ENCODE measurements at places on chromosomes 7 and 10.

DNA sequence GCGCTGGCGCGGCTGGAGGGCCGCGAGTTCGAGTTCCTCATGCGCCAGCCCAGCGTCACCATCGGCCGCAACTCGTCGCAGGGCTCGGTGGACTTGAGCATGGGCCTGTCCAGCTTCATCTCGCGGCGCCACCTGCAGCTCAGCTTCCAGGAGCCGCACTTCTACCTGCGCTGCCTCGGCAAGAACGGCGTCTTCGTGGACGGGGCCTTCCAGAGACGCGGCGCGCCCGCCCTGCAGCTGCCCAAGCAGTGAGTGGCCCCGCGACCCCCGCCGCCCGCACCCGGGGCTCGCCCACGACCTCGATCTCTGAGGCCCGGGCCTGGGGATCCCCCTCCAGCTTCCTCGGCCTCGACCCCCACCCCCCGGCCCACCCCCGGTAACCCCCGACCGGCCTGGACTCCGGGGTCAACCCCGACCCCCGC lies 537 bp downstream of the FOXK1 start:
- peak; percentile 37 for DNase-seq

GRCh38 chr7:44880317-44881018 lies 4.9 kb downstream of the PURB start:
- no peak for DNase-seq

DNA sequence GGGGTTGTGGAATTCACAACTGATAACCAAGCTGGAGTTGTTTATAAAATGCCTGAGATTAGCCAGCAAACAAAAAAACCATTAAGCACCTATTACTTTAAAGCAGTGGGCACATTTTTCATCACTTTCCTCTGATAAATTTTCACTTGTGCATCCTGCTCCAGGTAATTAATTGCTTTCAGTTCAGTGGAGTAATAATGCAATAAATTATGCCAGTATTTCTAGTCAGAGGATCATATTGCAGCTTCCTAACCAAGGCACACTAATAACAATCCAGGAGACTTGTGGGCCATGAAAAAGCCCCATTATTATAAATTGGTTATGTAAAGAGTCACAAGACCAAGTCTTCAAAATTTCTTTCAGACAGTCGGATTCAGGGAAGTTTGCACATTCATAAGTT lies 193.2 kb downstream of the LRMDA start:
- no peak for DNase-seq

DNA sequence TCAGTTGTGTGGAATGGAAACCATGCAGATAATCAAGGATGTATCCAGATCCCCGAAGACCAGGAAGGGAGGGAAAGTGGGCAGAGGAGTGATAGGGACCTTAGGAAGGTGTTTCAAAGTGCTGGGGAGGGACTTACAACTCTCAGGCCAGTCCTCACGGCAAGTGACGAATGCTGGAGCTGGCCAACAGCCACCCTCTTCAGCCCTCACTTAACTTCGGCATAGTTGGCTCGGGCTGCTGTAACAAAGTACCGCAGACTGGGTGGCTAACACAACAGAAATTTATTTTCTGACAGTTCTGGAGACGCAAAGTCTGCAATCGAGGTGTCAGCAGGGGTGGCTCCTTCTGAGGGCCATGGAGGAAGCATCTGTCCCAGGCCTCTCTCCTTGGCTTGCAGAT lies 265.9 kb upstream of the YAE1 start:
- DNase-seq, result no peak

- peak; percentile 68 for DNase-seq
These were observed 103.8 kb upstream of the PPIF start for GRCh38 chr10:79243181-79244067.

- peak; percentile 45 for DNase-seq
These were observed 4.6 kb downstream of the TRPV6 start for GRCh38 chr7:142880876-142881505.
